ENCODE measurements at places on chromosomes 2 and 18.

GRCh38 chr2:189253836-189254235, 74.3 kb upstream of the COL5A2 start:
- DNase-seq, result no peak

DNA sequence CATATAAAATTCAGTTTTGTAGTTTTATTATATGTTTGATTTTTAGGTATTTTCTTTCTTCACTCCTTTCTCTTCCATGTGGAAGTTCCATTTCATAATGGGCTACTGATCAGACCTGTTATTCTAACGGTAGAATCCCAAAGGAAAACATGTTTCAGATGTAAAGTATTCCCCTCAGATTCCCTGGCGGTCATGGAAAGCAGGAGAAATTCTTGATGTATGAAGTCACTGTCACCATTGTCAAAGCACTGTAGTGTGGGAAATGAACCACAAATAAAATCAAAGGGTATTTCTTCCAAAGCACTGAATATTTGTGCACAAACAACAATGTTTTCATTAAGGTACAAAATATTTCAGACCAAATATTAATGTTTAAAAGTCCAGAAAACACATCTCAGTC, 237.3 kb upstream of the KLHL14 start:
- no peak for DNase-seq

DNA sequence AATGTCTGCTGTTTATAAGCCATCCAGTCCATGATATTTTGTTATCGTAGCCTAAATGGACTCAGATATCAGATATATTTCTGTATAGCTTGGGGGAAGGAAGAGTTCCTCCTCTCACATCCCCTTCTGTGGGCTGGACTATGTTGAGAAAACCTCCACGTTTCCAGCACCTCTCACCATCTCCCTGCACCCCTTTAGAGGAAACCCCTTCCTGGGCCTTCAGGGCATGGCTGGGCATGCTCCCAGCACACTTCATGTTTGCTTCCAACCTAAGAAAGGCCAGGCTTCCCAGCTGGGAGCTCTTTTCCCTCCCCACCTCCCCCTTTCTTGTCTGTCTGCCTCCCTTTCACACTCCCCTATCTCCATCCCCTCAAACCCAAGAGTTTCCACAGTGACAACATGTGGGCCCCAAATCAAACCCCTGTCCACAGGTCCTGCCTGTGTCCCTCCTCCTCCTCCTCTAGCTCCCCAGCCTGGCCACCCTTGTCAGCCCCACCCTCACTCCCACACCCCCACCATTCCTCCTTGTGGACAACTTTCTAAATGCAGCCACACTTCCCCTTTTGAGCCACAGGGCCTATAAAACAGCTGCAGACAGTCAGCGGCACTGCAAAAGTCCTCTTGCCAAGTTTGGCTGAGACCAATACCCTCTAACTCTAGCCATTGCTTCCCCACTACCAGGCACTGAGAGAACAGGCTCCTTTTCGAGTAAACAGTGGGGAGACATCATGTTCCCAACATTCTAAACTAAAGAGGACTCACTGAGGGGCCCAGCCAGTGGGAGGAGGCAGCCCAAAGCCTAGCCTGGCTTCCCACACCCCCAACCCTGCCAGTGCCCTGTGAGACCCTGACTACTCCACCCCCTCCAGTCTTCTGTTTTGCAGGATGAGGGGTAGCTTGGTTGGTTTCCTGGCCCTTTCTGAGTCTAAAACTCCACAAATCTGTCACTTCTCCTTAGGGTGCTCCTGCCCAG, 120.5 kb downstream of the ZFP36L2 start:
- DNase-seq, result no peak

DNA sequence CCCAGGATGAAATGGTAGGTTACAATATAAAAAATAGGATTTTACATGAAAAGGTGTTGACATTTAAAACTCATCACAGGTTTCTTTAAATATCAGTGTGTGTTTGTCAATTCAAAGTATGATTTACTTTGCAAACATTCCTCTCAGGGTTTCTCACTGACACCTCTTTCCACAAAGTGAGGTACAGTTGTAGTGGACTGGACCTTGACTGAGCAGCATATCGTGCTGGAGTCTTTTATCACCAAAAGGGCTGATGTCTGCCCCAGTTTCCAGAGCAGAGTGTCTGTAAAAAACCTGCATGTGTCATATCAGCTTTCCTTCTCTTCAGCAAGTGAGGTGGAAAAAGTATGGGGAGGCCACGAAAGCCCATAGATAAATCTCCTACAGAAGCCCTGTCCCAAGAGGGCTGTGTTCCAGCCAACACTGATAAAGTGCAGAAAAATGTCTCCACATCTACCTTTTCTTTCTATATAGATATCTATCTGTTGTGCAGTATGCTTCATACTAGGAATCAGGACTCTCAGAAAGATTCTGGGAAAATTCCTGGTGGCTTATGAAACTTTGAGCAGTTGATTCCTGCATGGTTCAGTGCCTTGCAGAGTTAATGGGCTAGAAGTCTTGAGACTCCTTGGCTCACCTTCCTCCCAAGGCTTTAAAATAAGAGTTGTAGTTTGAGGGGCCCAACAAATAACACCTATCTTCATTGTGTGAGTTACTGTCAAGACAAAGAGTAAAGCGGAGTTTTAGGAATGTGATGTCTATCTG, 6.9 kb downstream of the ACYP2 start:
- DNase-seq, result no peak

GRCh38 chr2:8452296-8452695, 229.6 kb upstream of the ID2 start:
- no peak for DNase-seq

DNA sequence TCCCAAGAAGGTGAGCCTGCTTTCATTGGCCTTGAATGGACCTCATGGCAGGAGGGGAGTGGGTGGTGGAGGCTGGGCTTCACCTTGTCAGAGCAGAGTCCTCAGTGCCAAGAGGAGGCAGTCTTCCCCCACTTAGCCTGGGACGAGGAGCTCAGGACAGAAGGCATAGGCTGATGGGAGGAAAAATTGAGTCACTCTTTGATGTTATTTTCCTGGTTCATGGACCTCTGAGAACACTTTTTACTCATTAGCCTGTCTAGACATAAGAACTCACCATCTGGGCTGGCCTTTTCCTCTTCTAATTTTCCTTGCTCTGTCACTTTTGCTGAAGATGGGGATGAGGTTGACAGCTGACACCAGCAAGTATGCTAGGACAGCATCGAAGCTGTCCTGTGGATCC, 225.7 kb upstream of the TNP1 start:
- no peak for DNase-seq

DNA sequence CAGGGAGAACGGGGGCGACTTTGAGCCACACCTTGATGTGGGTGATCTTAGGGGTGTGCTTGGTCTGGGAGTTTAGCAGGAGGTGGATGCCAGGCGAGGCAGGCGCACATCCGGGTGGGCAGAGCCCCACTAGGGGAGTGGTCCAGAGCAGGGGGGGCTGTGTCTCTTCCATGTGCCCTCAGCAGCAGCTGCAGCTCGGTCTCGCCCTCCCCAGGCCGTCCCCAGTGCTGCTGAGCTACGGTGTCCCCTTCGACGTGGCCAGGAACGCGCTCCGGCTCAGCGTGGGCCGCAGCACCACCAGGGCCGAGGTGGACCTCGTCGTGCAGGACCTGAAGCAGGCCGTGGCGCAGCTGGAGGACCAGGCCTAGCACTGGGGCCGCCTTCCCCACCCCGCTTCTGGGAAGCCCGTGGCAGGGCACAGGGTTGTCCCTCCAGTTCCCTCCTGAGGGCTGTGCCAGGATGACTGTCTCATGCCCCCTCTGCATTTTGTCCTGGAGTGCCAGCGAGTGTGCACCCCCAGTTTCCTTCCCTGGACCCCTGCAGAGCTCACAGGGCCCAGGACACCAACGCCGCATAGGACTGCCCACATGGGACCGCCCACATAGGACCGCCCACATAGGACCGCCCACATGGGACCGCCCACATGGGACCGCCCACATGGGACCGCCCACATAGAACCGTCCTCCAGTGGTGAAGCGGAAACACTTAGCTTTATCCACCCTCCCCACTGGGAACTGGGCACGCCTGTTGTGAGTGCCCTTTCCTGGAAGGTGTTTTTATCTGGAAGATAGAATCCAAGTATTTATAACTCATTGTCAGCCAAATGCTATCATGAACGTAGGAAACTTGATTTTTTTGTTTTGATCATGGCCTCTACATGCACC, 1.9 kb upstream of the ESPNL start:
- DNase-seq, result peak; percentile 20

GRCh38 chr2:104444392-104444791, 409.5 kb upstream of the POU3F3 start:
- no peak for DNase-seq

GRCh38 chr18:47689371-47689770, 241.1 kb downstream of the SMAD2 start:
- DNase-seq, result no peak

DNA sequence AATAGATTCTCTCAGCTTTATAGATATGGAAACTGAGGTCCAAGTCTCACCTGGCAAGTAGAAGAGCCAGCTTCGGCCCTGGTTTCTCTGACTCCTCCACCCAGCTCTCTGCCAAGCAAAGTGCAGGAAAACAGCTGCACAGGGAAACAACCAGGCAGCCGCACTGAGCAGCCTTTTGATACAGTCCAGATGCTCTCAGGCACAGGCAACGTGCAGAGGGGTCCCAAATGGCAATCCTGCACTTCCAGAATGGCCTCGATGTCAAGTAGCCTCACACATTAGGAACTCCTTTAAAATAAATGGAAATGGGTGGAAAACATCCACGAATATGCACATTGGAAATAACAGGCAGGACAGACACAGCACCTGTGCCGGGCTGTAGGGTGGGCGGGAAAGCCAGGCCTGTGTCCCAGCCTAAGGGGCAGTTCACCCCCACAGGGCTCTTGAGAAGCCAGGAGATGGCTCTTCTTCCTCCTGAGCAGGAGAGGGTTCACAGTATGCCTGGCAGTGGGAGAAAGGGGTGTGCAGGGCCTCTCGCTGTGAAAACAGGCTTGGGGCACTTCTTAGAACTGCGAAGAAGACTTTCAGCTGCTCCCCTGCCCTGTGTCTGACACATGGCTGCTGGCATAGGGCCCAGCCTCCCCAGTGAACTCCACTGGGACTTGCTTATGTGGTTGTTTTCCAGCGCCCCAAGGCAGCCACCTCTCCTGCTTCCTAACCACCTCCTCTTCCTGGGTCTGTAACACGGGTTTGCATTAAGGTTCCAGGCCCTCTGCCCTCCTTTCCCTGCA, 63.9 kb upstream of the TUBA3E start:
- DNase-seq, result no peak

GRCh38 chr18:12009581-12010140, 28.4 kb downstream of the IMPA2 start:
- no peak for DNase-seq

GRCh38 chr2:73961274-73961673, 23.4 kb upstream of the TET3 start:
- no peak for DNase-seq

DNA sequence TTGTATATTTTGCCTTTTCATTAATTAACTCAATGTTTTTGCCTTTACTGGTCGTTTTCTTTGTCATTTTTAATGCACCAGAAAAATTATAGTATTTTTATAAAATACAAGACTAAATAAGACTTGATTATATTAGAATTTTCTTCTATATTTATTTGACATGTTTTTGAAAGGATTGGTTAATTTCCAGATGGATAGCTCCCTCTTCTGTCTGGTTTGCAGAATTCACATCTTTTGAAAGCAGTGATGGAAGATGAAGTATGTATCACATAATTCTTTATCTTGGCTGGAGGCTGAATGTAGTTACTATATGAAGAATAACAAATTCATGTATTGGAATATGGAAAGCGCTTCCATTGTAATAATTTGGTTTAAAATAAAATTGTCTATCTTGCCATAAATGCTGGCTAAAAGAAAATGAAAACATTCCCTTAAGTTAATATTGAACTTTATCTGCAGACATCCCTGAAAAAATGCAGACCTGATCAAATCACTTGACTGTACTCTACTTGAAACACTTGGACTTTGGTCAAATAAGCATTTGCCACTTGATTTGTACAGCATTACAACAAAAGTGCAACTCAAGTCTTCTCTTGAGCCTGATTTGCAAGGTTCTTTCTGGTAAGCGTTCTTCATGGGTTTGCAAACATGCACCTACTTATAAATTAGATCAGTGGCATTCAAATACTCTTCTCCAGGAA, 86.3 kb upstream of the EFEMP1 start:
- DNase-seq, result no peak

DNA sequence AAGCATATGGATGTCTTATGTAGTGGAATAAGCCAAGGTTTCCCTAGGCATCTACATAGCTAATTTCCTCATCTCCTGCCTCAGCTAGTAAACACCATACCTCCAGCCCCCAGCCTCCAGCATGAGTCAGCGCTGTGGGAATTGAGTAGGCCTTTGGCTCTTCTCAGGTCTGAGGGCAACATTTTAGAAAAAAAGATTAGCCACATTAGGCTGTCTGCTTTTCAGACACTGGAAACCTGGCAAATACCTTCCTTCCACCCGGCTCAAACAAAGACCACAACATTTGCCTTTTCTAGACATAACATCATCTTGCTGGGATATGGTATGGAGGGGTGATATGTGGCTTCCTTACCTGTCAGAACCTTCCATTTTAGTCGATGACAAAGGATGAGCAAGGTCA, 6.1 kb upstream of the CCDC195 start:
- no peak for DNase-seq

DNA sequence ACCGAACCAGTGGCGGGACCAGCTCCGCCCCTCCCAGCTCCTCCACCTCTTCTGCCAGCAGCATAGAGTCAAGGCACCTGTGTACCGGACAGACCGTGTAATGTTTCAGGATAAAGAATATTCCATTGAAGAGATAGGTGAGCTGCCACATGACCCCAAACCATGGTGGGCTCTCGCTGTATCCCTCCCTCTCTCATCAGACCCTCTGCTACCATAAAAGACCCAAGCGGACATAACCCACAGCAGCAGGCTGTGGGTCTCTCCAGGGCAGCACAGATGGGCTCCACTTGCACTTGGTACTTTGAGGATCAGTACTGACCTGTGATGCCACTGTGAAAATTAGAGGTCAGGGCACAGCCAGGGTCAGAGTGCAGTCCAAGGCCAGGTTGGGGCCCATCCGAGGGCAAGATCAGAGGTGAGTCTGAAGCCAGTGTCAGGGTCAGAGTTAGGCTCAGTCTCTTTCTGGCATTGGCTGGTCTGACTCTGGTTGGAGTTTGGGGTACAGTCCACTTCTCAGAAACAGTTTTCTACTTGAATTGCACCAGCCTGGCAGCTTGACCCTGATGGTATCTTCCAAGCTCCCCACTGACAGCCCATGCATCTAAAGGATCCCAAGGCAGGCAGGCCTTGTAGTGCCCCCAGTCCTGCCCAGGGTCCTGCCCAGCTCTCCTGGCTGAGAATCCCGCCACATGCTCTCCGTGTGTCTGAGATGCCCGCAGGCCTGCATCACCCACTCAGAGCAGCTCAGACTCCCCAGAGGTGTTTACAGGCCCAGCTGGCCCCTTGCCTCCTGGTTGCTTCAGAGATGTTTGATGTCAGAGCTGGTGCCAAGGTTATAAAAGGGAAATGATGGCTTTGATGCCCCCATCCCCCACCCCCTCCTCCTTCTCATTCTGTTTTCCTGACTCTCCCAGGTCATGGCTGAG, 212.1 kb downstream of the DYSF start:
- DNase-seq, result no peak

- DNase-seq, result no peak
Measured at GRCh38 chr2:20990442-20991430, 53.1 kb downstream of the APOB start.

DNA sequence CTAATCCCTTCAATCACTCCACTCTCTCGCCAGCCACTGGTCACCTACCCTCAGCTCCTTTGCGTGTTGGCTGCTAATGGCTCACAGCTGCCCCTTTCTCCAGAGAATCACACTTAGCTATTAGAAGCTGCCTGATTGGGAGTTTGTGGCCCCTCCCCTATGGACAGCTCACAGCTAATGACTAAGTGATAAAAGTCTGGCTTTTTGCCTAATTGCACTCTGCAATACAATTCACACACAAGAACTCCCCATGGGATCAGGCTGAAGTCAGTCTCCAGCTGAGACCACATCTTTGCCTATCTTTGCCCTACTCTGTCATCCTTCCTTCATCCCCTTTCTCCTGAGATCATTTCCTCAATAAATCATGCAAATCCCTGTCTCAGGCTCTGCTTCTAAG, 701.9 kb upstream of the RAB6C start:
- DNase-seq, result no peak
